ENCODE measurements at places on chromosomes 3 and 15.

DNA sequence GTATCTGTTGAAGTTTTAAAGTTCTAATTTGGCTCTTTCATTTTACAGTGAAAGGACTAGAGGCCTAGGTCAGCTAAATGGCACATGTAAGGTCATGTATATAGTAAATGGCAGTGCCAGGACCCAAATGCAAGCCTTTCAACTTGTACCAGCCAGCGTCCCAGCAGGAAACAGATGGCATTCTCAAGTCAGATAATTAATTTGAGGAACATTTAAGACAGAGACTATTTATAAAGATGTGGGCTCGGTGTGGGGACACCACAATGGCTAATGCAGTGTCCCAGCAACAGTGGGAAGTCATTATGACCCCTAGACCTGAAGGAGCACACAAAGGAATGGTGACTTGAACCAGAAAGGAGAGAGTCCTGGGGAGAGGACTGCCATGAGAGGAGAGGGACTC, 6.1 kb downstream of the MINDY4B start:
- no peak for DNase-seq

DNA sequence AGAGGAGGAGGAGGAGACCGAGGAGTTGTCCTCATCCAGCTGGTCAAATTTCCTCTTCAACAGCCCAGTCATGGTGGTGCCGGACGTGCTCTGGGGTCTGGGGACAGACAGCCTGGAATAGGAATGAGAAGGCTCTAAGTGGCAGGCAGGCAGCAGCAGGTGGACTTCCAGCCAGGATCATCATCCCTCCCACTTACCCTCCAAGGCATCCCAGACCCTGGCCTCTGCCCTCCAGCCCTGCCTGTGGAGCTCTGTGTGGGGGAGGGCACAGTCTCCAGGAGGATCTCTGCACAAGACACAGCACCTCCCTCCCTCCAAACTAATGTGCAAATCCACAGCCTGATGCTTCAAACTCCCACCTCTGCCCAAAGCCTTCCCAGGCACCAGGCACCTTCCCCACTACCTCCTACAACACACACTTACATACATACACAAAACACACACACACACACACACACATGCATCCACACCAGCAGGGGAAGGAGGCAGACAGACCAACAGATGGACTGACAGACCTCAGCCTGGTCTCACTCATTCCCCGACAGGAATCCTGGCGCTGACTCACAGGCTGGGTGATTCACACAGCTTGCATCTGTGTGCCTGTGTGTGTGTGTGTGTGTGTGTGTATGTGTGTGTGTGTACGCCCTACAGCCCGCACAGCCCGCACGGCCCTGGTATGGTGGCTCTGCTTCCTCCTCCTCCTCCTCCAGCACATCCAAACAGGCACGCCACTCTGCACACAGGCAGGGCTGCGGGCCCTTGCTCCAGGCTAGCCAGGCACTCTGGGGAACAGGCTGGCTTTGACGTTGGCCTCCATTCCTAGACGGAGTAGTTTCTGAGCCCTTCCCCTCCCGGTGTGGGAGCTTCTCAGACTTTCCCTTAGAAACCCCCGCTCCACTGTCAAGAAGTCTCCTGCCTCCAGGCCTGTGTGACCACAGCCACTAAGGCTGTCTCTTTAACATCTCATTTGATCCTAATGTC, 6.5 kb downstream of the CSRNP1 start:
- peak; percentile 59 for DNase-seq

DNA sequence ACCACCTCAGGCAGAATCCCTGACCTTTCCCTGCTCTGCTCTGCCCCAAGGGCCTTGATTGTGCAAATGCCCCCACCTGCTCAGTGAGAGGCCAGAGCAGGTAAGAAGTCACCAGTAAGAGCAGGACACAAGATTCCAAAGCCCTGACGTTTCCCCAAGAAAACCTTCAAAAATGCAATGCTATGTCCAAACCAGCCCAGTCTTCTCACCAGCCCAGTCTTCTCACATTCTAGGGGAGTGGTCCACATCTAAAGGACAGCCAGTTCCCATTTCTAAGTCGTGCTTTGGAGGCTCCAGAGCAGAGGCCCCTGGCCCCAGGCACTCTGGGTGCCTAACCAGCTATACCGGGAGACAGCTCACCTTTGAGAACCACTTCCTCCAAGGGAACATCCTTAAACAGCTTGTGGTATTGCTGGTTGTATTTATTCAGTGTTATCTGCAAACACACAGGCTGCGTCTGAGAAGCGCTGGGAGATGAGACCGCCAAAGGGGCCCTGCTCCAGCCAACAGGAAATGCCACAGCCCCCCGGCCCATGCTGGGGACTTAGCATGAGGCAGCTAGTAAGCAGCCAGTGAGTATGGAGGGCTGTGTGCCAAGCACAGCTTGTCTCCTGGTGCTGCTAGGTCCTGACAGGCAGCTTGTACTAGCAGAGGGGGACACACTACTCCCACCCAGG, 29.3 kb downstream of the GRAMD2A start:
- no peak for DNase-seq

DNA sequence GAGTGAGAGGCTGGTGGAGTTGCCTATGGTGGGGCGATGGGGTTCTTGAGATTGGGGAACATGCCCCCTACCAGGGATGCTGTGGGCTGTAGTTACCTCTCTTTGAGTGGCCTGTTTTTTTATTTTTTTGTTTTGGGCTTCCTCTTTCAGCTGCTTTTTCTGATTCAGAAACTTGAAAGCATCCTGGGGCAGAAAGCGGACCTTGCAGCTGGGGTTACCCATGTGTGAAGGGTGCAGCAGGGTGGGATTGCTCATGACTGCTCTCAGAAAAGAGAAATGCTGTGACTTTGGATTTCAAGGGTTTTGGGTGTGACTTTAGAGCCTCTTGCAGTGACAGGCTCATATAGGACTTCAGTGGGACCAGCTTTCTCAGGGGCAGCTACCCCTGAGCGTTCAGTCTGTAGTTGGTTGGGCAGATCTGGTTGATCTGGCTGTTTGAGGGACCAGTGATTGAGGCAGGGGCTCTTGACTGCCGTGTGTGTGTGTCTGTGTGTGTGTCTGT, 1.8 kb downstream of the LIMD1 start:
- DNase-seq = no peak

GRCh38 chr3:48092270-48092669, 76.1 kb upstream of the MAP4 start:
- no peak for DNase-seq

DNA sequence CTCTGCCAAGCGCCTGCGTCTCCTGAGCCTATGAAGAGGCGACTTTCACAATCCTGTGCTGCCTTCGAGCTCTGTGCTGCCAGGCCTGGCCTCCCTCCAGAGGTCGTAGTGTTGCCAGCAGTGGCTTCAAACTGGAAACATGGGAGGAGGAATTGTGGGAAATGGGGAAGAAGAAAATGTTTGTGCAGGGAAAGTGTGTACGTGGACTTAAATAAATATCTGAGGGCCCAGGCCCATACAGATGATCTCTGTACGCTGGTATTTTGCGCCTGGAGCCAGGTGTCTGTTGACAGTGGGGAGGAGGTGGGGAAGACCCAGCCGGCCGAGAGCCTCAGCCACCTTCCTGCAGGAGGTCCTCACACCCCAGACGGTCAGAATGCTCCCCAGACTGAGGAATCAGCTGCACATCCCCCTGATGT, 44.6 kb downstream of the ZBTB38 start:
- no peak for DNase-seq

DNA sequence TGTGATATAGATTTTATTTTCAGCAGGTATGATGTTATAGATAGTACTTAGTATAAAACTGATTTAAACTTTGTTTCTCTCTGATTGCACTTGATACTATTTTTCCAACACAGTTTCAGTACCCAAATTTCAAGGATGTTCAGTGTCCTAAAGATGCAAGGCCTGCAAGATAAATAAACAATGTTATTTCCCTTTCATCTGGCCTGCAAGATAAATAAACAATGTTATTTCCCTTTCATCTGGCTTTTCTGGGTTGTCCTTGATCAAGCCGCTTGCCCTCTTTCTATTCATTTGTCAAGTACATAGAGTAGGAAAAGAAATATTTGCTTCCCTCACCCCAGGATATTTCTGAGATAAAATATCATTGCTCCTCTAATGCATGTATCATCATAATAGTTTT, 571.0 kb downstream of the FGF12 start:
- DNase-seq = no peak

- DNase-seq = no peak
These were observed 1.9 kb upstream of the MYZAP start for GRCh38 chr15:57589754-57590153.

DNA sequence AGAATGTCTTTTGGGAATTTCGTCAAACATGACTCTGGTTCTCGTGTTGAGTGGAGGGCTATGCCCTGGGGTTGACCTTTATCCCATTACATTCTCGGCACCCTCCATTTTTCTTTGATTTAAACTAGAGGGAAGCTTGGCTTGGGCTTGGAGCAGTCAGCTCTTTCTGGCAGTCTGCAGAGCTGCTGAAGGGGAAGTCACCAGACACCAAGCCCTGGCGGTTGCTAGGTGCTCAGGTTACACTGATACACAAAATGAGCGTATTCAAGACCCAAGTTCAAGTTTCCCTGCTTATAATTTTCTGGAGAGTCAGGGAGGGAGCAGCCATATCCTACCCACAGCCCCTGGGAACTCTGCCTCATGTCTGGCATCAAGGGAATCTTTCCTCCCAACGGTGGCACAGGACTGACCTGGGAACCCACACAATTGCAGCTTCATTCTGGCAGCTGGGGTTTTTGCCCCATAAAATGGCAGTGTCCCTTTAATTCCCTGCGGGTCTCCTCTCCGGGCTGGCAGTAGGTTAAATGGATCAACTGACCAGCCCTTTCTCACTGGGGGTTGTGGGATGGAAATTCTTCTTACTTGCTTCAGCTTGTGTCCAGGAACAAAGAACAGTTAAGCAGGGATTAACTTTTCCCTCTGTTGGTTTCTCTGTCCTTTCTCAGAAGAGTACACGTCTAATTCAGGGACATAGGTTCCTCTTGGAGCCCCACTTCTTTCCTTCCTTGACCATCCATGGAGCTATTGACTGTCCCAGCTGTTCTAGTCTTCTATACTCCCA, 110.0 kb upstream of the DLG1 start:
- no peak for DNase-seq

GRCh38 chr3:72474775-72475174, 373.5 kb downstream of the SHQ1 start:
- no peak for DNase-seq

GRCh38 chr3:17032407-17033034, 147.8 kb downstream of the PLCL2 start:
- DNase-seq = no peak

Measured in CD4-positive, alpha-beta T cell (primary cell).